ENCODE measurements at places on chromosomes 7 and 10.

- no peak for DNase-seq
Observed at GRCh38 chr10:62044566-62044965, 143.1 kb downstream of the ARID5B start.

DNA sequence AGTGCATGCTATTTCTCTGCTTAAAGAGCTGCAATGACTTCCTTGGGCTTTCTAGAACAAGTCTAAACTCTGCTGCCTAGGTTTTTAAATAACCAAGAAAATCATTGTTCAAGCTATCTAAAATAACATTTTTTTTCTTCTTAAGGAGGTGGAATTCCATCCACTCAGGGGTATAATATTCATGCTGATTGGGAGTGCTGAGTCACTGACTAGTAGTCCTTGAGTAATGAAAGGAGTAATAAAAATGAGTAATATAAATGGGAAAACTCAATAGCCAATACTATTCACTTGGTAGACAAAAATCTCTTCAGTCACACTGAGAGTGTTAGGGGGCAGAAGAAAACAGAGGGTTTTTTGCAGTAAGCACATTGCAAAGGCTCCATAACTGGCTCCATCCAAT is 72.0 kb downstream of the GFRA1 start:
- DNase-seq: no peak

- no peak for DNase-seq
Observed at GRCh38 chr10:23034790-23035189, 60.6 kb upstream of the MSRB2 start.

- peak; percentile 16 for DNase-seq
Observed at GRCh38 chr10:22651276-22651980, 63.0 kb downstream of the PIP4K2A start.

- no peak for DNase-seq
Observed at GRCh38 chr7:46881507-46882127, 700.3 kb downstream of the TNS3 start.

DNA sequence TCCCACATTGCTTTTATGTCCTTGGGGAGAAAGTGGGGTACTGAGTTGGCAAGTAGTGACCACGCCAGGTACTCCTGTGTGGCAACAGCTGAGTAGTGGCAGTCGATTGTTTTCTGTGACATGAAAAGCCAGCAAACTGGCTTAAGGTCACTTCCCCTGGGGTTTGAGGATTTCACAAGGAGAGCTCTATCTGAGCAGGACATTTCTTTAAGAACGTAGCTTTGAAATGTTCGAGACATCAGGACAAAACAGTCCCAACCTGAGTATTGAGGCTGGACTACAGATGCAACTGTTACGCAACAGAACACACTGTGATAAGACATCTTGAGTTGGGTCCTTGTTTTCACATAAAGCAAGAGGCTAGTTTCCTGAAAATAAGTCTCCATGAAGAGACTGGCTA is 146.7 kb upstream of the KLF14 start:
- no peak for DNase-seq

DNA sequence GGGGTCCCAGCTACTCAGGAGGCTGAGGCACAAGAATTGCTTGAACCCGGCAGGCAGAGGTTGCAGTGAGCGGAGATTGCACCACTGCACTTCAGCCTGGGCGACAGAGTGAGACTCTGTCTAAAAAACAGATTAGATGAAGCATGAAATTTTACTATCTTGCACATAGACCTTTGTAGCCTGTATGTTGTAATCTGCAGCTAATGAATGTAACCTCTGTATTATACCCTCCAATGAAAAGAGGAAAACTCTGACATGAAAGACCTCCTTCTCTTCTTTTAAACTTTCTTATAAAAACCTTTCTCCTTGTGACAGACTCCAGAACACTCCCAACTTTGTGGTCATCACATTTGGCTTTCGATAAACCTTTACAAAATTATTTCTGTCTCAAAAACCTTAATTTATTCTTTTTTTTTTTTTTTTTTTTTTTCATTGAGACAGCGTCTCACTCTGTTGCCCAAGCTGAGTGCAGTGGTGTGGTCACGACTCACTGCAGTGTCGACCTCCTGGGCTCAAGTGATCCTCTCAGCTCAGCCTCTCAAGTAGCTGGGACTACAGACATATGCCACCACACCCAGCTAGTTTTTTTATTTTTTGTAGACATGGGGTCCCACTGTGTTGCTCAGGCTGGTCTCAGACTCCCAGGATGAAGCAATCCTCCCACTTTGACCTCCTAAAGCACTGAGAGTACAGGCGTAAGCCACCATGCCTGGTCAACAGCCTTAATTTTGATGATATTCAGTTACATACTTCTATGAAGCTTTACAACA is 97.4 kb downstream of the SVOPL start:
- no peak for DNase-seq

DNA sequence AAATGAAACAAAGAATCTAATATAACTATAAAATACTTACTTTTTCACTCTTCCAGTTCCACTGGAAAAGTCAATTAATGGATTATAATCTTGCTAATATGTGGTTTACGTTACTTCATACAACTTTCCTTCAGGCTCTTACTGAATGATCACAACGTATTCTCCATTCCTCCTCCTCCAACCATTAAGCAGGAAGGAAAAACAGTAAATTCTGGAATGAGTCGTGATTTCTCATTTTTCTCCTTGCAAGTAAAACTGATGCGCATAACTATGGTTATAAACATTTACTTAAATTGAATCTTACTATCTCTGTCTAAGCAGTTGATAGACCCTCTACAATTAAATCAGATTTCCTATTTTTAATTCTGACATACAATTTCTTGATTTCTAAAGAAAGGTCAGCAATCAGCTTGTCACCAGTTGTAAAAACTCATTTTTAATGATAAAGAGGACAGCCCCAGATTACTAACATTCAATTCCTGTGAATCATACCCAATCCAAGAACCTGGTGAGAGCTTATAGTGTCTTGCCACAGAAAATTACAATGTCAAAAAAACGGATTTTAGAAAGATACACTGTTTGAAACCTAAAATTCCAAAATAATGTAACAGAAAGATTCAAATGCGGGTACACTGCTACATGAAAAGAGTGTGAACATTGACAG is 64.3 kb downstream of the EZH2 start:
- DNase-seq: no peak

GRCh38 chr7:94095316-94096009 is 91.3 kb upstream of the BET1 start:
- DNase-seq: no peak

- DNase-seq: no peak
Observed at GRCh38 chr7:104895522-104896236, 118.3 kb upstream of the KMT2E start.

- DNase-seq: peak; percentile 52
Observed at GRCh38 chr10:72087392-72087968, 871 bp downstream of the SPOCK2 start.

GRCh38 chr7:155839461-155839860 is 27.2 kb upstream of the SHH start:
- no peak for DNase-seq

- no peak for DNase-seq
Observed at GRCh38 chr7:124780608-124781007, 15.0 kb upstream of the GPR37 start.

Measured in GM10248 (cell line).